CD4-positive, alpha-beta T cell treated with Interleukin-6 at 100 ng/mL for 8 hours (primary cell): ENCODE measurements at places on chromosomes 5 and 9.

GRCh38 chr9:35771075-35771433, 17.0 kb upstream of the MSMP start:
- no peak for DNase-seq

- DNase-seq: no peak
These were observed 4.2 kb upstream of the SUB1 start for GRCh38 chr5:32581010-32581785.

- no peak for DNase-seq
These were observed 145.3 kb downstream of the TTLL11 start for GRCh38 chr9:121947775-121948174.

DNA sequence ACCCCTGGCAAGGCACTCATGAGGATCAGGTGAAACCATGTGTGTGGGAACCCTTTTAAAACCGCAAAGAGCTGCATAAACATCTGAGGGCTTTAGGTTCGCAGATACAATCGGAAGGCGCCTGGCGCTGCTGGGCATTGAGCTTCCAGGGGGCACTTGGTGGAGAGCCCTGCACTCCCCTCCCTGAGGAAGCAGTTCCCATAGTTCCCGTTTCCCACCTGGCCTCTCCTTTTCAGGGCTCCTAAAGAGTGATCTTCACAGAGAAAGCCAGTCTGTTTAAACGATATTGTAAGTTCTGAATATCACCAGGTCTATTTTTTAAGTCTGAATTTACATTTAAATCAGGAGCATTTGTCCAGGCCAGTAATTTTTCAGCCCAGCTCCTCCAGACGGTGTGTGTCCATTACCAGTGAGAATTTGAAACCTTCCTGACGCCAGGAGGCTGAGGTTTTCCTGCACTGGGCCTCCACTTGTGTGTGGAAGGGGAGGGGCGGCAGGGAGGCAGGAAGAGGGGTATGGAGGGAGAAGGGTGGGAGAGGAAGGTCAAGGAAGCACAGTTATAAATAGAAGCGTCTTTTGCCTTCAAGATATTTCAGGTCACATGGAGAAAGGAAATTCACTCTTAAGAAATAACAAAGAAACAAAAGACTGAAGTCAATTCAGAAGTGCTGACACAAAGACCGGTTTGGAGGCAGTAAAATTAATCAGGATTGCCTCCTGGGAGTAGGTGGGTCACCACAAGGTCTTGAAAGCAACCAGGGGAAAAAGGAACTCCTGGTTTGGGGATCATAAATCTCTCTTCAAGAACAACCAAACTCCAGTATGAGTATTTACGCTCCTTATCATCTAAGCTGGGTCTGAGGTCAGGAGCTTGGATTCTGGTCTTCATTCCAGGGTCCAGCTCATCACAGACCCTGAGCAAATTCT, 14.3 kb upstream of the MGAT1 start:
- DNase-seq: no peak

- no peak for DNase-seq
These were observed 53.9 kb upstream of the RORB start for GRCh38 chr9:74443036-74443750.

DNA sequence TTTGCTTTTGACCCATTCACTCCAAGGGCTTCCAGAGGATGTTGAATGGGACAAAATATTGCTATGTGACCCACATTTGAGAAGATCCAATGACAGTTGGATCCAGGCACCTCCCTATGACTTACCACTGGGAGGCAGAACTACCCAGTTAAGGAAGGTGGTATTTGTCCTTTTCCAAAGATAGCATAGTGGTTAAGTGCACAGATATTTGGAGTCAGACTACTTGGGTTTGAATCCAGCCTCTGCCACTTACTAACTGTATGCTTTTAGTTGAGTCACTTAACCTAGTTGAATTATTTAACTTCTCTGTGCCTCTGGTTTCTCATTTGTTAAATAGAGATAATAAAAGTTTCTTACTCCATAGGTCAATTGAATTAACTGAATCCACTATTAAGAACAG, 74.5 kb upstream of the PALM2AKAP2 start:
- no peak for DNase-seq

DNA sequence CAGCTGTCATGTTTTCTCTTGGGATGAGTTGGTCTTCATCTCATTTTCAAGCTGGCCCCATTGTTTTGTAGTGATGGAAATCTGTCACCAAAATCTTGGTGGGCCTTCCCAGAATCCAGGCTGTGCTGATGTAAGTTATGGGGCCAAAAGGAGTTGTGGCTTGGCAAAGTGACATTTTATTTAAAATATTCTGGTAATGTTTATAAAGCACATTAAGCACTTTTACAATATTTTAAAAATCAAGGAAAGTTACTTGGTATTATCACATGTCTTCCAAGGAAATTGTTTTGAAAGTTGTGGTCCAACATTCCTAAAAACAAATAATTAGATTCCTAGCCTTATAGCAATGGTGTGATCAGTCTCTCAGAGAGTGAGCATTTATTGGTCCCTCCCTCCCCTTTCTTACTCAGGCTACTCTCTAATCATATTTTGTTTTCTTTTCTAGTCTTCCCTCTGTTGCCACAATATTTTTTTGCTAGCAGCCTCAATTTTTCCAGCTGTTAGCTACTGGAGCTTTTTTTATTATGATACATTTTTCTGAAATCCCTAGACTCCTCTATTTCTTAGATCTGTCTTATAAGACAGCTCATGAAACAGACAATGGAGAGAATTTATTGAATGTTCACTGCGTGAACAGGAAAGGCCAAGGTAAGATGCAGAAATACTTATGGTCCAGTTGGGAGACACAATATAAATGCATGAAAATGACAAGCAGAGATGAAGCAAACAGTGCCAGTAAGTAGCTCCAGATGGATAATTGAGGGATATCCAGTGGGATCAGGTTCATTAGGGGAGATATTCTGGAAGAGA, 408.1 kb upstream of the ZNF608 start:
- no peak for DNase-seq

DNA sequence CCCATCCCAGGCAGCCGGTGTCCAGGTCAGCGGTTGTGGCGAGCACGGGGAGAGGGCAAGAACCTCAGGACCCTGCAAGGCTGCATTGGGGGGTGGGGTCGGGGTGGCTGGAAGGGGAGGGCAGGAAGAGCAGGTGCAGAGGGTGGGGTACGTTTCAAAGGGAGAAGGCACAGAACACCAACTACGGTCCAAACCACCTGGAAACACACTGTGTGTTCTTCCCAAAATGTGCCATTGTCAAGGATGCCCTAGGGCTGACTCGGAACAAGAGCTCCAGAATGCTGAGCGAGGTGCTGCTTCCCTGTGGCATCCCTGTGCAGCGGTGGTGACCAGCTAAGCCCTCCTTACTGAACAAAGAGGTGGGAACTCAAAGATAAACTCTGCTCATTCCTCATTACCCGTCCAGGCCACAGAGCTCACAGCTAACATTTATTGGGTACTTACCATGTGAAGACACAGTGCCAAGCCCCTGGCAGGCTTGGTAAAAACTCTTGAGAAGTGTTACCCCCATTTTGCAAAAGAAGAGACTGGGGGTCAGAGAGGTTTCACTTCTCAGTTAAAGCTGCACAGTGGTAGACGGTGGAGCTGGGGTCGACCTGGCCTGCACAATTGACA, 153.8 kb downstream of the COL23A1 start:
- no peak for DNase-seq

- DNase-seq: no peak
These were observed 8.2 kb upstream of the ZFYVE16 start for GRCh38 chr5:80399526-80400239.

DNA sequence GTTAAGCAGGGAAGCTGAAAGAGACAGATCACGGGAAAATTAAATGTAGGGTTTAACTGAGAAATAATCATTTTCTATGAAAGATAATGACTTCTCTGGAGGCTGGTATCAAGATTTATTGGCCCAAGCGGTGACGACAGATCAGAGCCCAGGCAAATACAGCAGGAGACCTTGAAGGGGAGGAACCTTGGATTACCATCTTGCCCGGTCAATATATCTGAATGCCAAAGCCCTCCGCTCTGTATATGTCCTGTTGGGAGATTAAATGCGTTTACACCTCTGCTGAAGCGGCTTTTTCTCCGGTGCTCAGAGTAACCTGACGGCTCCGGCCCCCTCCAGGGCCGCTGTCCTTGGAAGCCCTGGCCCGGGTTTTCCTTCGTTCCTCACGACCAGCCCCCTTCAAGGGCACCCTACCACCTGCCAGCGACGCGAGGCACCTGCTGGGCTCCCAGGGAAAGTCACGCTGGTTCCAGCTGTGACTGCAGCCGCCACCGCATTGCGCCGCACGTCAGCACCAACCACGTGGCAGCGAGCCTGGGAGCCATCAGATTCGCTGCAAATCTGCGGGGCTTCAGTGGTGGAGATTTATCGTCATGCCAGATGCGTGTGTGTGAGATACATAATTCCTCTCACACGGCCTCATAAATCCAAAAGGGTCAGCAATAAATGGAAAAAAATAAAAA, 4.4 kb upstream of the QSOX2 start:
- DNase-seq: no peak

- DNase-seq: no peak
These were observed 11.7 kb downstream of the DNAJB5 start for GRCh38 chr9:35001285-35001677.

- no peak for DNase-seq
These were observed 157.6 kb downstream of the ACTL7B start for GRCh38 chr9:108698231-108698630.

GRCh38 chr9:121222524-121223171, 21.0 kb upstream of the RAB14 start:
- DNase-seq: no peak

DNA sequence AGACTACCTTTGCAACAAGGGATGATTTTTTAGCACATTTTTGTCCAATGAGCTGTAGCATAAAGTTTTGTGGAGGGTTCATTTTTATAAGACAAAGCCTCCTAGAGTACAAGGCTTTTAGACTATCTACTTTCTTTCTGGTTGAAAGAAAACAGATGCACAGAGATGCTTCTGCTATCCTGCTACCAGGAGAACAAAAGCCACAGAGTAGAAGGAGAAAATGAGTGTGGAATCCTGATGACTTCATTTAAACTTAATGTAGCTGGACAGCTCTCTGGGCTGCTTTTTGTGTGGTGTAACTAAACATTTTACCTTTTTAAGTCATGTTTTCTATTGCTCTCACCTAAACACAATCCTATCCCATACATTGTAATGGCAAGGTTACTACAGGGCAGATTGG, 1009.4 kb downstream of the TLE1 start:
- no peak for DNase-seq

DNA sequence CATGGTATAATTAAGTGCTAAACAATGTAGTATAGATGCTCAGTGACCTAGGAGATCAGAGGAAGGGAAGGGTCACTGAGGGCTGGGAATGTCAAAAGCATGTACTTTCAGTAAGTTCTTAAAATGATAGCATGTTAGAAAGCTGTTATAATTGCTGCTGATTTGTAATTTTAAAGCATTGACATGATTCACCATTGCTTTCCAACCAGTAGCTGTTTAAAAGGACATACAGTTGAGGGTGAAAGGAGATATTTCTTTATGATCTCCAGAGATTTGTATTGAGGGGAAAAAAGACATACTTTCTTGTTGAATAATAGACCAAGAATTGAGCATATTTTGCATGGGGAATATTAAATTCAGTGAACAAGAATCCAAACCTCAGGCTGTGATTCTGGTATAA, 1.2 kb upstream of the SLC1A3 start:
- no peak for DNase-seq

DNA sequence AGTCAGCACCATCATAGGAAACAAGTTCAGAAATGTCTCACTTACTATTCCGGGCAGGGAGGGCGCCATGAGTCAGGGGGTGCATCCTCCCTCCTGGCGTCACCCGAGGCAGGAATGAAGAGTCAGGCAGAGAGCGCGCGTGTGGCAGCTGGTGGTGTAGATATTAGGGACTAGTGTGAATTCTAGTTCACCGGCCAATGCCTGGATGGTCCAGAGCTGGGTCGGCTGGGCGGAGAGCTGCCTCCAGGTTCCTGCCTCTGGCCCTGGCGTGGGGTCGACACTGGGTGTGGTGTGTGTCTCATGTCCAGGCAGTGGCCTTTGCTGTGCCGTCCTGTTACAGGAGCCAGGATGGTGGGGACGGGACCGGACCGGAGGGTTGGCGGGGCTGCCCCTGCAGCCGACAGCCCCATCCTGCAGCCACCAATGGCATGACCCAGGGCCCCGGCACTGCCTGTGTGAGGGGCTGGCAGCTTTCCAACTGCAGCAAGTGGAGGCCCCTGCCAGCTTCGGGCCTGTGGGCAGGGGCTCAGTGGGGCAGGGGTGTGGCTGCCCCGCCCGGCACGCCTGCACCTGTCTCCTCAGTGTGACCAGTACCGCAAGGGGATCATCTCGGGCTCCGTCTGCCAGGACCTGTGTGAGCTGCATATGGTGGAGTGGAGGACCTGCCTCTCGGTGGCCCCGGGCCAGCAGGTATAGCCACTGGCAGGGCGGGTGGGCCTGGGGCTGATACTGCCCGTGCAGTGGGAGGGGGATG, 9.1 kb downstream of the DIPK1B start:
- DNase-seq: no peak

- no peak for DNase-seq
These were observed 187.7 kb upstream of the CHD1 start for GRCh38 chr5:99116526-99116925.

- no peak for DNase-seq
These were observed 2.0 kb upstream of the CAVIN4 start for GRCh38 chr9:100575765-100576386.

GRCh38 chr5:132470010-132470392, 20.6 kb downstream of the IRF1 start:
- no peak for DNase-seq

GRCh38 chr9:83200531-83200930, 137.6 kb upstream of the RASEF start:
- no peak for DNase-seq

GRCh38 chr5:179516221-179516620, 34.1 kb upstream of the RUFY1 start:
- DNase-seq: no peak
